GM23248 (cell line): ENCODE measurements at places on chromosomes 11 and 22. TPM values are rescaled to one million over a fixed set of nuclear protein-coding genes. Genes with fewer than 3 reads are reported as not detected.

DNA sequence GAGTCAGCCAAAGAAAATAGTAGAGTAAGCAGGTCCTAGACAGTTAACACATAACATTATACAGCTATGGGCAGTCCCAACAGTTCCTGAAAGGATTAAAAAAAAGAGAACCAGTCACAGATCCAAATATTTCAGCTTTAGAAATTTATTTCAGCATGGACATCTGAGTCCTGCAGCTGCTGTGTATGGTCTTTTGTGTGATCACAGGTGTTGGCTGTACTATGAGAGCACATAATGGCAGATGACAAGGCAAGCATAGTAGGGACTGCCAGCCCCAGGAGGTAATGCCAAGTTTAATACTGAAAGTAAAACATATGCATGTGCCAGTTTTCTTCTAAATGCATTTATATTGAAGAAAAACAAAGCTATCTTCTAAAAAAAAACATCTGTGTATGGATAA is 158.1 kb downstream of the GRIA4 start:
- no peak overlapping the region for H3K4me3 ChIP-seq
- no peak overlapping the region for H3K27ac ChIP-seq
- H3K27me3 ChIP-seq: no peaks in the 10 kb centered on the region
- no peaks in the 10 kb centered on the region for H3K4me1 ChIP-seq

Gene PGA5
- total RNA-seq: not detected in 2 replicates

- H3K4me1 ChIP-seq: no peaks in the 10 kb centered on the region
- no peaks in the 10 kb centered on the region for H3K27me3 ChIP-seq
- no peak overlapping the region for H3K27ac ChIP-seq
- no peaks in the 10 kb centered on the region for H3K36me3 ChIP-seq
- H3K4me3 ChIP-seq: no peak overlapping the region
- DNase-seq: no peak
These were observed 35.6 kb downstream of the KCNC1 start for GRCh38 chr11:17770048-17770652.

Gene RNF26
- total RNA-seq: 6.4 and 8.0 TPM in 2 replicates

Gene C22orf31
- not detected in 2 replicates for total RNA-seq

DNA sequence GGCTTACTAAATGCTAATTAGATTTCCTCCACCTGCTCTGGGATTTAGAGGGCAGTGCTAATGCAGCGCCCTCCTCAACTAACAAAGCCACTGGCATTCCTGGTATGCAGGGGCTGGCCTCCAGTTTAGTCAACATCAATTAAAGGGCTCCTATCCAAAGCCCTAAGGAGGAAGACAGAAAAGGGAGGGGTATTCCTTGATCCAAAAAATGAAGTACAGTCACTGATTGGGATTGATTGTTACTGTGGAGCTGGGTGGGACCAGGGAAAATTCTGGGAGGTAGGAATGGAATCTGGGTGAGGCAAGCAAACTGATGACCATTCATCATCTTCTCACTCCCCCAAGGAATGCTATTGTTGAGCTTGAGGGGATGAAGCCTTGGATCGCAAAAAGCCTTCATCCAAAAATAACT is 52.2 kb downstream of the GAB2 start:
- no peaks in the 10 kb centered on the region for H3K36me3 ChIP-seq
- H3K4me3 ChIP-seq: no peak overlapping the region
- H3K27ac ChIP-seq: no peak overlapping the region
- DNase-seq: peak; percentile 48

- H3K36me3 ChIP-seq: no peaks in the 10 kb centered on the region
- no peak overlapping the region for H3K4me3 ChIP-seq
- peaks cover 61% of the 10 kb centered on the region for H3K27me3 ChIP-seq
- H3K27ac ChIP-seq: no peak overlapping the region
- no peak for DNase-seq
These were observed 11.0 kb downstream of the POU2AF3 start for GRCh38 chr11:111309215-111309915.
